HCT116 (cell line): ENCODE measurements at places on chromosomes 7 and 10.

- no peak for DNase-seq
These were observed 639.2 kb downstream of the KCNMA1 start for GRCh38 chr10:76998451-76998850.

- no peak for DNase-seq
These were observed 177.9 kb downstream of the PDE1C start for GRCh38 chr7:31892099-31892829.

DNA sequence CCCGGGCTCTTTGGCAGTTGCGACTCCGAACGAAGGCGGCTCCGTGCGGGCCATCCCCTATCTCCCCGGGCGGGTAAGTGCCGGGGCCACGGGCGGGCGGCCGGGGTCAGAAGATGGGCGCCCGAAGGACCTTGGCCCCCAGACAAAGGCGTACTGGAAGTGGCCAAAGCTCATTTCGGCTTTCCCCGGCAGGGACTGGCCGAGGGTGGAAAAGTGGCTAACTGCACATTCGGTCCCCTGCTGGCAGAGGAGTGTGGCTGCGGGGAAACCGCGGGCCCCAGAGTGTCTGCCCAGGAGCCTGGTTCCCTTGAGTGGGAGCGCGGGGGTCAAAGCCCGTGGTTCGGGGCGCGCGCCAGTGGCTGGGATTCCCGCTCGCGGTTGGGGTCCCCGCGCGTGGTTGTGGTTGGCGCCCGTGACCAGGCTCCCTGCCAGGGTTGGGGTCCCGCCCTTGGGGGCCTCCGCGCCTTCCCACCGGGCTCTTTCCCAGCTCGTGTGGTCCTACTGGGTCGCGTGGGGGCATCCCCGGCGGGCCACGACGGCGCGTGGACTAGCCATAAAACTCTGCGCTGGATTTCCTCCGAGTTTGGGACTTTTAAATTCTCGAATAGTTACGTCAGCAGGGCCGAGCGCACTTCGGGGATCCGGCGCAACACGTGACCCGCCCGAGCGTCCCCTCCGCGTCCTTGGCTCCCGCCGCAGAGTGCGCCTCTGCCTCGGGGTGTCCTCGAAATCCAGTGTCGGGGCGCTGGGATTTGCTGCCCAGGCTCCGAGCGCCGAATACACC is 124.4 kb downstream of the TACC2 start:
- peak; percentile 49 for DNase-seq

- no peak for DNase-seq
These were observed 3.4 kb upstream of the IL6 start for GRCh38 chr7:22723637-22724036.

DNA sequence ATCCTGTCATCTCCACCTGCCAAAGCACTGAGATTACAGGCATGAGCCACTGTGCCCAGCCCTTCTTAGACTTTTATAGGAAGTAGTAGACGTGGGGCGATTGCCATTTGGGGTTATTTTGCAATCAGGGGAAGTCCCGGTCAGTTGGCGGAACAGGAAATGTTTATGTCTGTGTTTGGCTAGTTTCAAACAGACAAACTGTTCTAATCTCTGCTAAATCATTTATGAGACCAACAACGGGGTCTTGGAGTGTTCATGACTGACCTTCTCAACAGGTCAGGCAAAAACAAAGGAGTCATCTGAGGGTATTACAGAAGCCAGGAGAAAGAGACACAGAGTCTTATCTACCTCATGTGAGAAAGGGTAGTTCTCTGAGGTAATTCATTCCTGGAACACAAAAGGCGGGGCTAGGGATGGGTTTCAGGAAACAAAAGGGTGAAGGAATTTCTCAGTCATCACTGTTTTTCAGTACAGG is 6.6 kb upstream of the TPK1 start:
- no peak for DNase-seq

- no peak for DNase-seq
These were observed 165.8 kb upstream of the ADCY1 start for GRCh38 chr7:45408409-45408737.

GRCh38 chr7:30694218-30694745 is 12.0 kb upstream of the CRHR2 start:
- no peak for DNase-seq

- DNase-seq, result no peak
These were observed 464.8 kb downstream of the SEMA3D start for GRCh38 chr7:84722086-84722485.
